ENCODE measurements at places on chromosomes 3 and 15.

- peak; percentile 72 for DNase-seq
Observed at GRCh38 chr3:129490273-129490675, 38.2 kb upstream of the RHO start.

DNA sequence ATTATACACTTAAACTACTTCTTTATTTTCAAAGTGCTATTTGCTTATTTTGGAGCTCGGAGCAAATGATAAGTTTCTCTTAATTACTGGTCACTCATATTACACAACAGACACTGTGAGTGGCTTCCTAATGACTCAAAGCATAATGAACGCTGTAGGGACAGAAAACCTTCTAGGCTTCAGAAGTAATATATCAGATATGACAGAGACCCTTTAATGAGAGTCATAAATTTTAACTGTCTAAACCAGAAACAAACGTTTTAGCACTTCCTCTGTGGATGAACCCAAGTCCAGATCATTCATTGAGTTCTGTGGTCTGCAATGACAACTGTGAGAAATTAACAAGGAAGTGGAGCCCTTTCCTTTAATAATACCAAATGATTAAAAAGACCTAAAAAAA, 66.6 kb downstream of the ARPP21 start:
- DNase-seq: no peak

DNA sequence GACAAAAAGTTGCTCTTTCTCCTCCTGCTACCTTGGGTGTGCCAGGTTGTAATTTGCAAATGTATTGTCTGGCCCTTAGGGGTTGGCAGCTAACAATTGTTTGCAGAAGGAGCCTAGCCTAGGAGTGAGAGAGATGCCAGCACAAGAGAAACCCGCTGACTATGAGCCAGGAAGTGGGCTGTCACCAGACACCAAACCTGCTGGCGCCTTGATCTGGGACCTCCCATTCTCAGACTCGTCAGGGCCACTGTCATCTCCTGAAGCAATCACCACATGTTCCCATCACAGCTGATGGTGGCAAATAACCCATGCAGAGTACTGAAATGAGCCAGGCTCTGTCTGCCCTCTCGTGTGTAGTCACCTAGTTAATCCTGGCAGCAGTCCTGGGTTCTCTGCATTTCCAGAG, 406.4 kb upstream of the NPAP1 start:
- DNase-seq: no peak

DNA sequence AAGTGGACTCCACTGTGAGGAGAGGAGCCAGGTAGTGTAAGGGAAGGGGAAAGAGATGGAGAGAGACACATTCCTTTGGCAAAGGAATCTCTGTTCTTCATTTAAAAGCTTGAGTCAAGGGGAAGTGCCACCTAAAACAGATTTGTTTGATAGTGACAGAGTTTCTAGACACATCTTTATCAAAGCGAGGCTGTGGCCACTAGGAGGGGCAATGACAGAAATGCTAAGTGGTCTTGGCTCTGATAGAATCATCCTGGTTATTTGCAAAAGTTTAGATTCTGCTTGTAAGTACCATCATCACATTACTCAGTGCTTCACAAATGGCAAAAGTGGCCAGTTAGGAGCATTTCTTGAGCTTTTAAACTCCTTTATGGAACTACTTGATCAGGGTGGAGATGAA, 261.4 kb downstream of the CNTN3 start:
- no peak for DNase-seq

DNA sequence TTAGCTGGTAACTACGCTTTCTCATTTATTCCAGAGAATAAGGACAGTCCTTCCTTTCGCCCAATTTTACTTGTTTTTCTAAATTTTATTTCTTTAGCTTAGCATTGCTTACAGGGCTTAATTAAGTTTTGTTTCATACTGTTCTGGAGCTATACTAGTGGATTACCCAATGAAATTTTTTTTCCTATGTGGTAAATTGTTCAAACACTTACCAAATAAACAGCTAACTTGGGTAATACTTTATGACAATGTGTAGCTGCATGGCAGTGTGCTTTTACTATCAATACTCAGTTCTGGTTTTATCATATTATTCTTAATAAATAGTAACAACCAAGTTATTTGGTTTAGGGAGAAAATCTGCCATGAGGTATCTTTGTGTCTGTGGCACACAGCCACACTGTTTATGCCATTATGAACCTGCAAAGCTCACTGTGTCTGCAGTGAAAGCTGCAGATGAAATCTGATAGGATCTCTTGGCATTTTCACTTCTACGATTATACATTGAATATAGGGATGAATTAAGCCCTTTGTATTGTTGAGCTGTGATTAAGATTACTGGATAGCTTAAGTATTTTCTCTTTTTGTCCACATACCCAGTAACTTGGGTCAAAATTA, 37.2 kb downstream of the UBE2E2 start:
- DNase-seq: no peak

DNA sequence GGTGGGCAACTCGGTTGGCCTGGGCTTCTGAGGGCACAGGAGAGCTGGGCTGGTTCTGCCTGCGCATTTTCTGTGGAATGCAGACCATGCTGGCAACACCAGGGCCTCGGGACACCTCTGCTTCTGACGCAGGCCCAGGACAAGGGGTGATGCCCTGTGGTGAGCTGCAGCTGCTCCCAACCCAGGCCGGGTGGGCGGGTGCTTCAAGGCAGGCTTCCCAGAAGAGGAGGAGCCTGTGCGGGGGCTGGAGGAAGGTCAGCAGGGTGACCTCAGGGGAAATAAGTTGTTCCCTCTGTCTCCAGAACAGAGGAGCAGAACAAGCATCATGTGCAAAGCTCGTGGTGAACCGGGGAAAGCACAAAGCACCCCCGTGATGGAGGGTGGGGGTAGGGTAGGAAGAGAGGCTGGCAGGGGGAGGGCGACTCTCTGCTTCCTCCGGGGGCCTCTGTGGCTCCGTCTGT, 11.0 kb upstream of the PLXNA1 start:
- DNase-seq: no peak

- no peak for DNase-seq
Observed at GRCh38 chr3:71499227-71499876, 84.2 kb downstream of the FOXP1 start.

GRCh38 chr3:172070269-172070668, 30.9 kb downstream of the FNDC3B start:
- no peak for DNase-seq

DNA sequence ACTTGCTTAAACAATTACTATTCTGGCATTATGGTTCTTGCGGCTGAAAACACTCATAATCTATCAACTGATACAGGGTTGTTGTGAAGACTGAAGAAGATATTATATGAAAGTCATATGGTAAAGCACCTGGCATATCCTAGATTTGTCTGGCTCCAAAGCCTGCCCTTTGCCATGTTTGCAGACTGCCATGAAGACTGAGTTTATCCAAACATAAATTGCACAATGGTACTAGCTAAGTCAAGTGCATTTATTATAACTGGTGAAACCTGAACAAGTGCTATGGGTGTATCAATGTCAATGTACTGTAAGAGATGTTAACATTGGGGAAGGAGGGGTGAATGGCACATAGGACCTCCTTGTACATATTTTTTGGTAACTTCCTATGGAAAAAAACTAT, 87.4 kb upstream of the MEX3B start:
- no peak for DNase-seq

GRCh38 chr3:38641461-38642110, 7.9 kb downstream of the SCN5A start:
- no peak for DNase-seq

DNA sequence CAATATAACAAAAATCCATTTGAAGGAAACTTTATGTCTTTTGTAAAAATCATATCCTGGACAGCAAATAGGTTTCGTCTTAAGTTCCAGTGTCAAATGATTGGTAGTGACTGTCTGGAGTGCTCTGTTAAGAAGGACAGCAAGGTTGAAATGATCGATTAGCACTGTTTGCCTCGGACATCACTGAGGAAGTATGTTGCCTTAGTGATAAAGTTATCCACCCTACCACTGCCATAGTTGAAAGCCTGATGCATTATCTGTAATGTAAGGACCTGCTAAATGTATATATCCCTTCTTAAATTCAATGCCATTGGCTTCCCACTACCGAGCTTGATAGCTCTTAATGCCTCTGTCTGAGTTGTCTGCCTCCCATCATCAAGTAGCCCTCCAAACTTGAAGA, 70.0 kb downstream of the CFAP20DC start:
- DNase-seq: no peak

DNA sequence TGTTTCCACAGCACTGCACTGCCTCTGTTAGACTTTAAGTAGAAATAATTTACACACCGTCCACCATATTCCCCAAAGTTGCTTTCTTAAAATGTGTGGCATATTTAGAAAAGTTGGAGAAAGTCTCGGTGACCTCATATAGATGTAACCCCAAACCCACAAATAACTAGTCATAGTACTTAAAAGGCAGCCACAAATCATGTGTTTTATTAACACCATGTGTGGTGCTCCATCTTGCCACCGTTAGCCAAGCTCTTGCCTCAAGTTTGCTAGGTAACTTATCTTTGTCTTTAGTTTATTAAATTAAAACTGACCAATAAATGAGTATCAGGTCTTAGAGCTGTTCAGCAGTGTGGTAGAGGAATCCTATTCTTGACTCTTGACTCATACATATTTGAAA, 257.9 kb downstream of the UBE2E2 start:
- DNase-seq: no peak

DNA sequence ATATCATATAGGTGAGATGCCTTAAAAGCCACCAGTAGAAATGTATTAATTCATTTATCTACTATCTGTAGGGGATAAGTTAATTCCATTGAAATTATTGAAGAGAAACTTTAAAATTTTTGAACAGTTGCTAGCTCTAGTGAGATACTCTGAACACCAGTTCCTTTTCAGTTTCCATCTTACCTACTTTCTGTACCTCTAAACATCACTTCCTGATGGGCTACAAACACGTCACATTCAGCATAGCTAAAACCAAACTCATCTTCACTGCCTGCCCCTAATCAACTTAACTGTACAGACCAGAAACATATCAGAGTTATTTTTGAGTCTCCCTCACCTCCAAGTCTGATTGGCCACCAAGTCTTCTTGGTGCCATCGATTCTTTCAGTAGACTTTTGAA, 88.9 kb downstream of the FEZF2 start:
- peak; percentile 6 for DNase-seq

DNA sequence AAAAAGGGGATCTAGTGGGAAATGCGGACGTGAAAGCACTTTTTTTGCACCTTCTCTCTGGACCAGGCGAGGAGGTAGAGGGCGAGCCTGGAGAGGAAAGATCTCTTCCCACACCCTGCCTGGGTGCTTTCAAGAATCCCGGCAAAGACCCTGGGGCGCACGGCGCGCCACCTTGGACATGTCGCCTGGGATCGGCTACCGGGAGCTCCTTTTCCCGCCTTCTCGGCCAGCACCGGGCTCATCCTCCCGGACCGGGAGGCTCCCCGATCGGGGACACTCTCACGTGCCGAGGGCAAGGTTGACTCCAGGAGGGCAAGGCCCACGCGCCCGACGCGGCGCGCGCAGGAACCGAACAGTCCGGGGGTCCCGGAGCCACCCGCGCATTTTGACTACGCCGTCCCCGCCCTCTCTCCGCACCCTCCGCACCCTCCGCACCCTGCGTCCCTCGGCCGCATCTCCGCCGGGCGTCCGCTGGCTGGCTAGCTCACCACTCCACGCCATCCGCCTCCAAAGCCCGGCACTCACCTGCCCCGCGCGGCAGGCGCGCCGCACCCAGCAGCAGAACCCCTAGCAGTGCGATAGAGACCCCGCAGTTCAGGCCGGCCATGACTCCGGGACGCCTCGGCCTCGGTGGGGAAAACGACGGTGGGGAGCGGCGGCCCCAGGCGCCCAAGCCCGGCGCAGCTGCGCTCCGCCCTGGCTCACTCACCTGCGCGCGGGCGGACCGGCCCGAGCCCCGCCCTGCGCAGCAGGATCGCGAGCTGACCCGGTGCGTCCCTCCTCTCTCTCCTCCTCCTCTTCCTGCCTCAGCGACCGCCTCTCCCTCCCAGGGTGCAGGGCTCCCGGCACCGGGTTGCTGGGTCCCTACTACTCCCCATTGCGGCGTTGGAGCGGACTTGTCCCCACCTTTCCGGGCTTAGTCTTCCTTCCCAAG, at the start of gene CDCP1:
TSS of gene CDCP1 (minus strand) at position 698 of the 934 bp plus-strand sequence. CDS start at position 607, 91 bp downstream.
- DNase-seq: no peak

- DNase-seq: no peak
Observed at GRCh38 chr3:108159865-108160264, 62.4 kb downstream of the IFT57 start.

GRCh38 chr15:43775411-43775965, 1.3 kb downstream of the ELL3 start:
- no peak for DNase-seq

- DNase-seq: no peak
Observed at GRCh38 chr15:65209701-65210643, 1.3 kb downstream of the CILP start.

DNA sequence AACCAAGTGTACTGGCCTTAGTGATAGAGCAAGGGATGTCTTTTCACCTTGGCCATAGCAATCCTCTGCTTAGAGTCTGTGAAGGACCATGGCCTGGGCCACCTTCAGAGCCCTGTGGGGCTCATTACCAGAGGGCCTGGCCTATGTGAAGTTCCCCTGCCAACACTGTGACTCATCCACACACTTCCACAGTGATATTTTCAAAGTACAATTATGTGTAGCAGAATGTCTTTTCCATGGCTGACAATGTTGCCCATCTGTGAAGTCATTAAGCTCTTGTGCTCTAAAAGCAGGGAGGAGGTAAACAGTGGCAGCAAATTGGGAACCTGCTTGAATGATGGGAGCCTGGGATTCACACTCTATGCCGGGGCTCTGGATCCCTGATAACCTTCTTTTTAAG, 12.2 kb upstream of the CACNA1D start:
- DNase-seq: no peak

GRCh38 chr3:53845881-53846133, 412 bp downstream of the CHDH start:
- DNase-seq: no peak

GRCh38 chr3:99663977-99664376, 25.6 kb downstream of the COL8A1 start:
- no peak for DNase-seq

DNA sequence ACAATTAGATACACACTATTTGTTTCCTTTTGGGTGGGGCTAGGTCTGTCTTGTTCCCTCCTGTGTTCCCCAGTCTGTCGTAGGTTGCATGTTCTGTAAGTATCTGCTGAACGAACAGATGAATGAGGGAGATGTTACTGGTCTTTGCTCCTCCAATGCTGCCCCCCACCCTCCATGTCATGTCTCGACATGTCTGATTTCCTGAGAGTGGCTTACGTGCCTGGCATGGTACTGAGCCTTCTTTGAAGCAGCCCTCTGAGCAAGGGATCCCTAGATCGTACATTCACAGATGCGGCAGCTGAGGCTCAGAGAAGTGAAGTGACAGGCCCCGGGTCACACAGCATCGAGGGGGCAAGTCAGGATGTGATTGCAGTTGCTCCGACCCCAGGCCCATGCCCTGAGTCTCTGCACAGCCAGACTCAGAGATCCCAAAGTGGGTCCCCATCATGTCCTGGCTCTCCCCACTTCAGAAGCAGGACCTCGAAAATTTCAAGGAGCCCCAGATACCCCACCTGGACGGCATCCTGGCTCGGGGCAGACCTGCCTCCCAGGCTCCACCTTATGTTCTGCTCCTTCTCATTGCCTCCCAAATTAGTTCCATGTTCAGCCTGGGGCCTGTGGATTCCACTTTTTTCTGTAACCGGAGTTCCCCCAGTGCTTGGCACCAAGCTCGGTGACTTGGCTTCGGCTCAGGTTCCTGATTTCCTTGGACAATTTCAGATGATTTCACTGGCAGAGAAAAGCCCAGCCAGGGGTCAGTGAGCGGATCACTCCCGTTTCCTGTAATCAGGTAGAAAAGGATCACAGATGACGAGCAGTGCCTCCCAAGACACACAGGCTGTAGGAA, 24.7 kb downstream of the GOLGA6L2 start:
- no peak for DNase-seq

All from GM12865 (cell line).